CD8-positive, alpha-beta memory T cell (primary cell): ENCODE measurements at places on chromosomes 7 and 10.

GRCh38 chr10:71963351-71964097, 671 bp upstream of the CHST3 start:
- no peak for DNase-seq

GRCh38 chr7:50768485-50769474, 13.9 kb downstream of the GRB10 start:
- no peak for DNase-seq

GRCh38 chr7:94511718-94512117, 2.1 kb downstream of the CASD1 start:
- DNase-seq = no peak

DNA sequence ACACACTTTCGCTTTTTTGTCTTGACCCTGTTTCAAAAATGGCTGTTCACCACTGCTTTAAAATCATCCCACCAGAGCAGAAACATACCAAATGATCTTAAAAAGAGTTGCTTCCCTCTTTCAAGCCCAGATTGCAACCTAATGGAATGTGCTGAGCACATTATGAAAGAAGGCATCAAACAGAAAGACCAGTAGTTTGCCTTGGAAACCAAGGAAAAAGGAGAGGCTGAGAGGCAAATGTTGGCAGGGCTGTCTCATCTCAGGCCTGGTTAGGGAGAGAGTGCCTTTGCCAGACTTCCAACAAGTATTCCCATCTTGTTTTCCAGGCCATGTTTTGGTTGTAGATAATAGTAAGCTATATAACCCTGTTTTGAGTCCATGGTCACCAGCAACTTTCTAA, 64.3 kb downstream of the ABCB4 start:
- no peak for DNase-seq

DNA sequence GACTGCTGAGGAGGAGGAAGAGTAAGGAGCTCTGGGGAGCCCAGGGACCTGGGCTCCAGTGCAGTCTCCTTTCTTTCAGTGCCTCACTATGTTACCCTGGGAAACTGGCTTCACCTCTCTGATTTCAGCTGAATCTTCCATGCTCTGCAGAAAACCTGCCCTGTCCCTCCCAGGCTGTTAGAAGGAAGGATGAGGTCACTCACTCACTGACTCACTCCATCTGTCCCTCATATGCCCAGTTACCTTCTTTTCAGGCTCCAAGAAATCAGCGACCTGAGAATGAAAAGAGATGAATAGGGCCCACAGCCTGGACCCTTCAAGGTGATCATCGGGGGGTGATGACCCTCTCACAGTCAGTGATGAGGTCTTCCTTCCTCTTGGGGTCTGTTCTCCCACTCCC, 481 bp downstream of the SFTPA2 start:
- no peak for DNase-seq

DNA sequence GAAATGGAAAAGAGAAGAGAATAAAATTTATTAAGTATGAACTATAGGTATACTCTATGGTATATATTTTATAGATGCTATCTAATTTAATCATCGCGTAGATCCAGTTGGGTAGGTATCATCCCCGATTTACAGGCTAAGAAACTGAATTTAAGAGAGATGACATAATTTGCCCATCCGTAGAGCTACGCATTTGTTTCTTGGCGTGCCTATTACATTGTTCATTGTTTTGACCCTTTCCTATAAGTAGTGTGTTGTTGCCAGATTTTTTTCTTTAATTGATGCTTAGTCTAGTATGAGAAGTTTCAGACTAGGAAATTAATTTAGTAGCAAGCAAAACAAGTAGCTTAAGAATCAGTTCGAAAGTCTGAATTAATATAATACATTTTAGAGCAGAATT, 205.7 kb upstream of the NPSR1 start:
- no peak for DNase-seq

GRCh38 chr10:102112210-102112817, 7.9 kb downstream of the LDB1 start:
- no peak for DNase-seq

GRCh38 chr7:116441534-116441933, 58.0 kb upstream of the CAV2 start:
- no peak for DNase-seq
